ENCODE measurements at places on chromosomes 2 and 18. TPM values are rescaled to one million over a fixed set of nuclear protein-coding genes. Genes with fewer than 3 reads are reported as not detected.

POTEJ gene
- not detected for total RNA-seq

CXCR1 gene
- 4.0 TPM for total RNA-seq

C1GALT1C1L gene
- 0.83 TPM for total RNA-seq

UGT1A5 gene
- not detected for total RNA-seq

NTSR2 gene
- total RNA-seq, result not detected

TRIM43 gene
- total RNA-seq, result not detected

HSBP1L1 gene
- total RNA-seq, result 4.6 TPM

MAB21L4 gene
- 0.83 TPM for total RNA-seq

SH2D6 gene
- total RNA-seq, result not detected

ANKRD29 gene
- 9.6 TPM for total RNA-seq

GREB1 gene
- 11.0 TPM for total RNA-seq

FOXI3 gene
- not detected for total RNA-seq

DAPL1 gene
- total RNA-seq, result not detected

TDRD15 gene
- total RNA-seq, result not detected

APCDD1 gene
- 47.1 TPM for total RNA-seq

ATP8B1 gene
- 20.4 TPM for total RNA-seq

PLCL1 gene
- 79.3 TPM for total RNA-seq

ZBTB7C gene
- 6.3 TPM for total RNA-seq

SCN3A gene
- 1.2 TPM for total RNA-seq

TCF7L1 gene
- total RNA-seq, result 23.2 TPM

TTC32 gene
- 12.5 TPM for total RNA-seq

GREB1L gene
- 14.5 TPM for total RNA-seq

ANKMY1 gene
- 10.4 TPM for total RNA-seq

HJURP gene
- total RNA-seq, result 0.23 TPM

LRRC30 gene
- total RNA-seq, result not detected

BMP10 gene
- not detected for total RNA-seq

RNF125 gene
- 5.2 TPM for total RNA-seq

RAX gene
- total RNA-seq, result not detected

DUSP19 gene
- total RNA-seq, result 5.4 TPM

CNDP1 gene
- not detected for total RNA-seq

ANKRD53 gene
- total RNA-seq, result 3.2 TPM

VWA3B gene
- total RNA-seq, result not detected

SLC5A7 gene
- 2.3 TPM for total RNA-seq

COBLL1 gene
- total RNA-seq, result 66.0 TPM

CHRNG gene
- total RNA-seq, result not detected

AFF3 gene
- total RNA-seq, result 65.2 TPM

SRD5A2 gene
- total RNA-seq, result 0.06 TPM

CHRNA1 gene
- not detected for total RNA-seq

TANK gene
- total RNA-seq, result 64.8 TPM

CXCR4 gene
- 4.2 TPM for total RNA-seq

DIS3L2 gene
- total RNA-seq, result 16.1 TPM

REG3A gene
- total RNA-seq, result not detected

MDH1 gene
- 178 TPM for total RNA-seq

HRH4 gene
- total RNA-seq, result 0.50 TPM

SLC35F6 gene
- total RNA-seq, result 36.4 TPM

GLB1L gene
- 4.9 TPM for total RNA-seq

SPC25 gene
- 0.23 TPM for total RNA-seq

SP110 gene
- 18.4 TPM for total RNA-seq

HSPE1 gene
- total RNA-seq, result 57.3 TPM

IL1B gene
- total RNA-seq, result not detected

REEP1 gene
- 46.1 TPM for total RNA-seq

SALL3 gene
- not detected for total RNA-seq

CNGA3 gene
- total RNA-seq, result 2.5 TPM

GALNT14 gene
- 0.33 TPM for total RNA-seq

PRSS56 gene
- total RNA-seq, result not detected

Data from esophagus muscularis mucosa (tissue), 4 donors.